Right ventricle myocardium superior (tissue), 1 donor: ENCODE measurements at places on chromosomes 4 and X.

DNA sequence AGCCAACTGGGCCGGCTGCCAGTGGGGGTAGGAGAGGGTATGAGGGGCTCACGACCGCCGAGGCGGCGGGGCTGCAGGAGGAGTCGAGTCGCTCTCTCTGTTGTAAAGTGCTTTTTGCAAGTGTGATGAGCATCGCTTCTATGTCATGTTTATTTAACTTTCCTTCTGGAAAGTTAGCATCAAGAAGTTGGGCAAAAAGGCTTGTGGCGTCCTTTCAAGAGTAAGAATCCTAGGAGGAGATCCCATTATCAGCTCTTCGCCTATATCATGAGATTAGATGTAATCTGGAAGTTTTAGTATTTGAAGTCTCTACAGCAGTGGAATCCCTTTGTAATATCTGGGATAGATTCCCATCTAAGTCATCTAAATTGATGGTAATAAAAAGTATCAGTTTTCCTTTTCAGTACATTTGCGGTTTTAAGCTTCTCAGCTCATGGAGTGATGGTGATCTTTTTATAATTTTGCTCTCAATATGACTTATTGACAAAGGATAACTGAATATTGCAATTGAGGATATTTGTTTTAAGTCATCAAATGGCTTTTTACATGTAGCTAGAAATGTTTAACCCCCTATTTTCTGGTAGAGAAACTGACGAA, 1.7 kb downstream of the GALNT7 start:
- DNase-seq: no peak

DNA sequence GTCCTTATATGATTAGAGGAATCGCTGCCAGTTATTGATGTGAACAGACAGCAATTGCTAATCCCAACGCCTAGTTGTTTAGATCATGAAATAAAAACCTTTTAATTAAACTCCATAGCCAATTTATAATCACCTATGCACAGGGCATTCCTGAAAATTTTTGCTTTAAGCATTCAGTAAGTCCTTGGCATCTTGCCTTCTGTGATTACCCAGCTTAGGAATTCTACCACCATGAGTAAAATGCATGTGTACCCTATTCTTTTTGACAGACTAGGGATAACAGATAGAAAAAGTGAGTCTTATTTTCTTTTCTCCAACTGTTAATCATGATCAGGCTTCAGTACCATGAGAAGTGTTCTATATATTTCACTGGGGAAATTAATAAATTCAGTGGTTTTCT, 995.3 kb upstream of the GRIA3 start:
- no peak for DNase-seq

- peak; percentile 76 for DNase-seq
These were observed 24.3 kb upstream of the CD38 start for GRCh38 chr4:15753786-15754185.

DNA sequence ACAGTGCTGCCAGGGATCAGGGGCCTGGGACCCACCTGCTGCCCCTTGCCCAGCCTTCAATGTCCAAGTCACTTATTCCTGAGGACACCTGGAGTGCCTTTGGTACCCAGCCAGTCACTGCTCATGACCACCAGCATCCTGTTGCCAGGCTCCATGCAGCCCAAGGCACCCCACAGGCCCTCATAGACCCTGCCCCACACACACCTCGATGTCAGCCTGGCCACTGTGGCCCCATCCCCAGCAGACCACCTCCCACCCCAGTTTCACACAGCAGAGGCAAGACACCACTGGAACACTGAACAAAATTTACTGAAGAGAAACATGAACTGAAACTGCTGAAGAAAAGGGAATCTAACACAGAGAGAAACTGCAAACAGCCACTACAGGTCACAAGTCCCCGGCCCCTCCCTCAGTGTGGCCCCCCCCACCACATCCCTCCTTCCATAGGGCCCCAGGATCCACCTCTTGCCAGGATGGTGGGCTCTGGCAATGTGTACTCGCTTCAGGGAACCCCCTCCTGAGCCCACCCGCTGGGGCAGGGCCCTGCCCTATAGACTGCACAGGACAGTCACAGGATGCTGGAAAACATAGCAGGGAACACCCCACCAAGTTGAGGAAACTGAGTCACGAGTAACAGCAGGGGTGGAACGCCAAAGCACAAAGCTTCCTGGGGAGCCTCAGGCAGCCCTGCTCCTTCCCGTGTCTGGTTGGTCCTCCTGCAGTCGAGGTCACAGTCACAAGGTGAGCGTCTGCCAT, 5.2 kb downstream of the PNMA5 start:
- DNase-seq: no peak

GRCh38 chr4:106423791-106424190, 55.2 kb upstream of the GIMD1 start:
- DNase-seq: no peak

- DNase-seq: no peak
These were observed 1805.4 kb downstream of the C4orf33 start for GRCh38 chr4:130901321-130901720.

- no peak for DNase-seq
These were observed 33.4 kb downstream of the SPRY1 start for GRCh38 chr4:123430031-123430430.

GRCh38 chr4:26860922-26861433, 337 bp downstream of the STIM2 start:
- peak; percentile 71 for DNase-seq

GRCh38 chr4:53589511-53589910, 1.8 kb downstream of the LNX1 start:
- no peak for DNase-seq

DNA sequence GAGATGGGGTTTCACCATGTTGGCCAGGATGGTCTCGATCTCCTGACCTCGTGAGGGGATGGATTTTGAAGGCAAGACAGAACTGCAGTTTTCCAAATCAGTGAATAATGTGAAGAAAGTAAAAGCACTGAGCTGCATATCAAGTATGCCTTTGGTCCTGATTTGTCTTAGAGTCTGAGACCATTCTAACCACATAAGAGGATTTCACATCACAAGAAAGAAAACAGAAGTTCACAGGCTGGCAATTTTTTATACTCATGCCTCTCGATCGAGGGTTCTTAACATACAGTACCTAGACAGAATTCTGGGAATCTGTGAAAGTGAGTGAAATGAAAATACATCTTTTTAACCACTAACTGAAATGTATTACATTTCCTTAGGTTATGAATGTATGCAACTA, 23.3 kb downstream of the CHIC2 start:
- no peak for DNase-seq

GRCh38 chr4:166432842-166433241, 559.8 kb downstream of the TLL1 start:
- DNase-seq: no peak

DNA sequence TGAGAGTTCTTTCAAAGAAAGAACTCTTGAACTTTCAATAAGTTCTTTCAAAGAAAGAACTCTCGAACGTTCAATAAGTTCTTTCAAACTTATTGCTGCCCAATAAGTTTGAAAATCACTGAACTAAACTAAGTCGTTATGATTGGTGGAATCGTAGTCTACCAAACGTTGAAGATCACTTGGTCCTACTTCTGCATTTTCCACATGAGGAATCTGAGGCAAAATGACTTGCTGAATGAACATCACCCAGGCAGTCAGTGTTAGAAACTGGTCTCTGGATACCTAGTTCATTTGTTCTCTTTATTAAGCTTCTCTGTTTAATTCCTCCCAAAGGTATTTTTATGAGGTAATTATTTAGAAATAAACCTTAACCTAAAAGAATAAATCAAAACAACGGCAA, 7.1 kb upstream of the CNOT6L start:
- DNase-seq: no peak

DNA sequence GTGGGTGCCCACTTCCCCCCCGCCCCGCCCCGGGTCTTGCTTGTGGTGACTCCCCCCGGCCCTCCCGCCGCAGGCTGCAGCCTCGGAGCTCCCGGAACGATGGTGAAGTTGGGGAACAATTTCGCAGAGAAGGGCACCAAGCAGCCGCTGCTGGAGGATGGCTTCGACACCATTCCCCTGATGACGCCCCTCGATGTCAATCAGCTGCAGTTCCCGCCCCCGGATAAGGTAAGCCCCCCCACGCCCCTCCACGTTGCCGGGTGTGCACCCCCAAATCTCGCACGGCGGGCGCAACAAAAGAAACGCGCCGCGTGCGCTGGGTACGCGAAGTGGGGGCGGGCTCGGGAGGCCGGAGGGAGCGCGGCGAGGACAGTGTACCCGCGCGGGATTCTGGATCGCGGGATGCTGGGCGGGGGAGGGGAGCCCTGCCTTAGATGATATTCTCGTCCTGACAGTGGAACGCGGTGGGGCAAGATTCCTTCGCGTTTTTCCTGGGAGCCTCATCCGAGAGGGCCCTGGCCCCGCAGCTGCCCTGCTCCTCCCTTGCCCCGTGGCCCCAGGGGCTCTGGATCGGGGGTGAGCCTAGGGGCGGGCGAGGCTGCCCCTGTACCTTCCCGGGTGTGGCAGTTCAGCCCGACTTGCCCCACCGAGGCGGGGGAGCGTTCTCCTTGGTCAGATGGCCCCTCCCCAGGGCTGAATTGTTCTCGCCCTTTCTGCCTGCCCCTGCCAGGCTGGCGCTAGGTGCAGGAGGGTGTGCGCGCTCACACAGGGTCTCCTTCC, 819 bp downstream of the NSG1 start:
- no peak for DNase-seq

DNA sequence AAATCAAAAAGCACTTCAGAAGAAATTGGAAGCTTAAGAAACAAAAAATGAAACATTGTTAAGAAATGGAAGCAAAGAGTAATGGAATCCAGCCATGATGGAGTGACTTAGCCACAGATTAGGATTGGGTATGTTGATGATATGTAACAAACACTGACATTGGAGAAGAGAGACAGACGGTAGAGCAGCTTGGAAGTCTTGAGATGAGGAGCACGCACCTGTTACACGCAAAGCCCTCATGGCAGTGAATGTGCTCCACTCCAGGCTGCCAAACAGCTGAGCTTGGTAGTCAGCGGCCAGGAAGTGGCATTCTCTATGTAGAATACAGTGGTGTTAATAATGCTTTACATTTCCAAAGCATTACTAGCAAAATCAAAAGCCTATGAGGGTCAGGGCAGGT, 56.9 kb upstream of the GPRIN3 start:
- DNase-seq: no peak

GRCh38 chr4:5863461-5864113, 29.3 kb downstream of the CRMP1 start:
- DNase-seq: no peak

DNA sequence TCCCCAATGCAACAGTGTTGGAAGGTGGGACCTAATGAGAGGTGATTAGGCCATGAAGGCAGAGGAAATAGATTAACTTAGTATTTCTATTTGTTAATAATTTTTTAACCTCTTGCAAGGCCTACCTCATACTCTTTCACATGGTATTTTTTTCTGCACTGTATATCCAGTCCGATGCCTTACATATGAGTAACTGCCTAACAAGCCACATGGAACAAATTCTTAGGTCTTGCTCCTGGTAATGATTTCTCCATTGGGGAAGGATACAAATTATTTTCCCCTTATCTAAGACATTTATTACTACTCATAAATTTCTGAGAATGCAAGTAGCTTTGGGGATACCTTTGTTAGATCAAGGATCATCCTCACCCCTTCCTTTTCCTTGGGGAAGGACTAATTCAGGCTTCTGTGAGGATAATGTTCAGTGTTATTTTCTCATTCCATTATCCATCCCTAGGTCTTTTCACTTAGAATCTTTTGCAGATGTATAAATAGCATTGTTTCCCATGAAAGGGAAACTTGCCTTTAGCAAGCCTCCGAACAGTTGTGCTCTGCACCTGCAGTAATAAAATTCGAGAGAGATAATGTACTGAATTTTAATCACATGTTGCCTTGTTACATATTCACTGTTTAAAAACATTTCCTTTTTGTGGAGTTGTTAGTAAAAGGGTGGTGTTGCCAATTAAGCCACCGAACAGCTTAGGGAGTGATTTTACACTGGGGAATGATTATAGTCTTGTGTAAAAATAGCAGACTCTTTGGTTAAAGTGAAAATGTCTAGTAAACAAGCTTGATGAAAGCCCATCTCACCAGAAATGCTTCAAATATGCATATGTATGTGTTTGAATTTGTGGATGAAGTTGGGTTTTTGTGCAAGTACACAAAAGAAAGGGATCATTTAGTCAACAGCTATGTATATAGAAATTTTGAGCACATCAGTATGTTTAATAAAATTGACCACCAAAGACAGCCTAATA, 89.9 kb downstream of the CFAP299 start:
- no peak for DNase-seq

DNA sequence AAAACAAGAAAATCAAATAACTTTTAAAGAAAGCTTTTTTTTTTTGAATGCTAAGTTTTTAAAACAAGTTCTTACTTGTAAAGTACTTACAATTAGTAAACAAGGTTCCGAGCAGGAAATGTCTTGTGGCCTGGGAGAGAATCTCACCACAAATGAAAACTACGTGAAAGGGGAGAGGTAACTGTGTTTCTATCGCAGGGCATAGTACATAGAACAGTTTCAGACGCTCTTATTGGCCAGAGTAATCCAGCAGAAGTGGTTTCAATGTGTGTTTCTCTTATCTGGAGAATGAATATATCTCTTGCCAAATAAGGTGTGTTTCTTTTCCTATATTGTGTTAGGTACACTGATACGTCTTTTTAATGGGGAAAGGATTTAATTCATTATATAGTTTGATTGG, at the start of gene PLAC8:
Gene PLAC8 (minus strand): TSS at position 154 of the 400 bp plus-strand sequence. CDS start 6,808 bp downstream, outside the sequence.
- no peak for DNase-seq

GRCh38 chr4:82090717-82091116, 283.1 kb downstream of the HNRNPD start:
- no peak for DNase-seq
